ENCODE measurements at places on chromosomes 1 and 21.

DNA sequence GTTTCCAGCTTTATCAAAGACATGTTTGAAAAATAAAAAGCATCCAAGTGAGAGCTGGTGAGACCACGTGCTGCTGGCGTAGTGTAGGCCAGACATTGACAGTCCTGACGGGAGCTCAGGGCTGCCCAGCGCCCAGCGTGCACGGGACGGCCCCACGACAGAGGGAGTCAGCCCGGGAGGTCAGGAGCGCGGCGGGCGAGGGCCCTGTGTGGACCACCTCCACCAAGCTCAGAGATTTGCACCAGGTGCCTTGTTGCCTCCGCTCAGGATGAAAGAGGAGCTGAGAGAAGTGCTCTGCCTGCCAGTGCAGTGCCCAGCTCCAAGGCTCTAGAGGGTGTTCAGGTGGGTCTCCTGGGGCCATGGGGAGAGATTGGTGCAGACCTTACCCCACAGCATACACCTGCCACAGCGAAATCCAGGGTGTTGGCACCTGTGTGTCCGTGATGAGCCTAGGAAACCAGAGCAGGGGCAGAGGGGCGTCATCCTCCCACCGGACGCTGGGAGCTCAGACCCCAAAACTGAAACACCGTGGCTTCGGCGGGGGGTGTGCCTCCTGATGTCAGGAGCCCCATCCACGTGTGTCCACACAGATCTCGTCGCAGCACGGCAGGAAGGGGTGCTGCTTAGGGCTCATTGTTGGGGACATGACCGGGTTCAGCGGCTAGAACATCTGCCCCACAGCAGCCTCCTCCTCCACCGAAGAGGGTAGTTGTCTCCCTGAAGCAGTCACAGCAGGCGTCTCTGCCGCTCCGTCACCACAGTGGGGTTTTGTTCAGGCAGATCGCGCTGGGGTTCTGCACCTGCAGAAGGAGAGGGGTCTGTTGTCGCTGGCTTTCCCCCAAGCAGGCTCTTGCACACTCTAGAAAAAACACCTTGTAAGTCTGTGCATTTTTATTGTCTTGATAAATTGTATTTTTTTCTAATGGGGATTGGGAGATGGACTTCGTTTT is 64.2 kb downstream of the POFUT2 start:
- DNase-seq, result no peak

DNA sequence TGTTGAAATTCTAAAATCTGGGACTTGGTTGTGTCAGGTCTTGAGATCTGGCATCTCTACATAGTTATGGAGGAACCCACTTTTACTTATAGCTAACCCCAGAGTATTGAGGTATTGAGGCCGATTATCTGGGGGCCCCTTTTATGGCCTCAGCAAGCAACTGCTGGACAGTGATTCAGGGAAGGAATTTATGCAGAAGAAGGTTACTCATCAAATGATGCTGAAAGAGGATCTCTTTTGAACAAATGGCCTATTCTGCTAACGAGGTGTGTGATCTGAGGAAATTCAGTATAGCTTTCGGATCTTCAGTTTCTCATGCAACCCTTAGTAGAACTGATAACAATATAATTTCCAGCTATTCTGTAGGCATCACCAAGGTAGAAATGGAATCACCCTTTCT is 239.9 kb downstream of the PAPPA2 start:
- no peak for DNase-seq

GRCh38 chr1:153475282-153475681 is 14.8 kb upstream of the S100A7 start:
- DNase-seq, result no peak

GRCh38 chr1:84991097-84991920 is 5.6 kb downstream of the MCOLN2 start:
- no peak for DNase-seq

DNA sequence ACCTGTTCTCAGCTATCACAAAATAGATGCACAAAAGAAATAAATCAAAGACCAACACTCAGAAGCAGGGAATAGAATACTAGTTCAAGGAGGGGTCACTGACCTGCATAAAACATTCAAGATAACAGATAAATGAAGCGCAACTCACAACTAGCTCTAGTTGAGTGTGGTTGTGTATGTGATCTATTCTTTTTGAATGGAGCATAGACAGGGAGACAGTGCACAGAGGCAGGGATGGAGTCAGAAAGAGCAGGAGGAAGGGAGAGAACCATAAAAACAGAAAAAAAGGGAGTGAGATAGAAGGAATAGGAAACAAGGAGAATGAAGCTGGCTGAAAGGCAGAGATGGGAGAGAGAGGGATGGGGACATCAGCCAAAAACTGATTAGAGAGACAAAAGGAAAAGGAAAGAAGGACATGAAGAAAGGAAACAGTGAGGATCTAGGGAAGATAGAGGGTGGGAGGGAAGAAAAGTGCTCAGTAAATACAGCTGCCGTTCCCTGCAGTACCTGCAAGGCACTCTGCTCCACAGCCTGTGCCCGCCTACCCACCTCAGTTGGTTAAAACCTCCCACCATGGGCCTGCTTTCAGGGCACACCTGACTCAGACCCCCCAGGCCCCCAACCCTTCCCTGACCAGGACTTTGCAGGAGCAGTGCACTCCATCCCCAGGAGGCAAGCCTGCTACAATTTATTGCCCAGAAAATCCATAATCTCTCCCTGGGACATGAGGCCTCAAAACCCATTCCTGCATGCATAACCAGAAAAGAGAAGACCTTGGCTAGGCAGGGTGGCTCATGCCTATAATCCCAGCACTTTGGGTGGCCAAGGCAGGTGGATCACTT is 385.2 kb upstream of the POU3F1 start:
- no peak for DNase-seq

DNA sequence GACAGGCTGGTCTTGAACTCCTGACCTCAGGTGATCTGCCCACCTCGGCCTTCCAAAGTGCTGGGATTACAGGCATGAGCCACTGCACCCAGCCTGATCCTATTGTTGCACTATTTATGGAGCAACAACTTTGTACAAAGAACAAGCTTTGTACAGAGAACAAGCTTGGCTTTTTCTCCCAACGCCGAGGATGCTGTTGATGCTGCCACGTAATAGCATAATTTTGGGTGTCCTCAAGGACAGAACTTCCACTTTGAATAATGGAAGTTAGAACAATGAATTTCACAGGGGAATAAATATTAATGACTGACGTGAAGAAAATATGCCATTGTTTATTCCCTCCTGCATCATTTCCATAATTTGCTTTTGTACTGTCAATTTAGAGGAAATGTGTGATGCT is 12.8 kb upstream of the RBP7 start:
- no peak for DNase-seq

Data from T47D (cell line).